Astrocyte (in vitro differentiated cells and primary cell): ENCODE measurements at places on chromosomes 1 and 21.

DNA sequence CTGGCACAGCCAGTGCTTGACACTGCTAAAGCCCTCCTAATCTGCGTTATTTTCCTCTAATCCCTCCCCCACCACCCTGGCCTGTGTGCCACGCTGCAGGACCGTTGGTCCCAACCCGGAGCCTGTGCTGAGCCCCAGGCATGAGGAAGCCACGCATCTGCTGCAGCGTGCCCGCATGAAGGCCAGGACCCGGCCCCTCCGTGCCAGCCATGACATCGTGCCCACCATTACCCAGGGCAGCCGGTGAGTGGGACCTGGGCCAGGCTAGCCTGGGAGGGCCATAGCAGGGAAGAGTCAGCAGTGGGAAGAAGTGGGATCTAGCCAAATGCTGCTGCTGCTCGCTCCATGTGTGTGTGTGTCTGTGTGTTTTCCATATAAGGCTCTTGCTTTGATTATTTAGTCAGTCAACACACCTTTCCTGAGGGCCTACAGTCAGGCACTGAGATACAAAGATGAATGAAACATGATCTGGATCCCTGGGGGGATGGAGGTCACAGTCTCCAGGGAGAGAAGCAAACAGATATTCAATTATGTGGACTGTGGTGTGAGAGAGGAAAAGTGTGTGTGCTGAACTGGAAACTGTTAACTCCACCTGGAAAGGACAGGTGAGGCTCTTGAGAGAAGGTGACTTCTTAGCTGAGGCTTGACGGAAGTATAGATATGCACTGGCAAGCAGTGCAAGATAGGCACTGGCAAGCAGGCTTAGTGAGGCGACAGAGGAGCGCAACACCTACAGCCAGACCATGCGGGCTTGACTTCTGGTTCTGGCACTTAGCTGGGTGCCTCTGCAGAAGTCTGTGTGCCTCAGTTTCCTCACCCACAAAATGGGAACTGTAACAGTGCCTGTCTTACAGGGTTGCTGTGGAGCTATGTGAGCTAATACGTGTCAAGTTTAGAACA is 15.9 kb downstream of the KIAA1614 start:
- DNase-seq, result no peak

DNA sequence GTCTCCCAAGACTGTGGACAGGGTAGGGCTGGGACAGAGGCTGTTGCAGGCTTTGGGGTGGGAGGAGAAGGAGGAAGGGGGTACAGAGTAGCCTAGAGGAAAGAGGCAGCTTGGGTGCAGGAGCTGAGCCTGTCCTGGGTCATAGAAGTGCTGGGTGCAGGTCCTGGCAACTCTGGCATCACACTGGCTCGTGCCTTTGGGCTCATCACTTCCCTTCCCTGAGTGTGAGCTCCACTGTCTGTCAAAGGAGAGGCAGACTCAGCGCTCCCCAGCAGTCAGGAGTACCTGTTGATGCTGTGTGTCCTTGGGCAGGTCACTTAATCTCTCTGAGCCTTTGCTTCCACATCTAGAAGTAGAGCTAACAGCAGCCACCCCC is 157.1 kb downstream of the PTPRU start:
- no peak for DNase-seq

GRCh38 chr1:19785660-19786059 is 14.1 kb downstream of the TMCO4 start:
- no peak for DNase-seq

- no peak for DNase-seq
Measured at GRCh38 chr1:165598676-165599059, 32.4 kb upstream of the MGST3 start.

- peak; percentile 14 for DNase-seq
Measured at GRCh38 chr1:23732363-23733224, 10.7 kb upstream of the ELOA start.

- no peak for DNase-seq
Measured at GRCh38 chr1:206933333-206933945, 11.7 kb upstream of the FCMR start.

DNA sequence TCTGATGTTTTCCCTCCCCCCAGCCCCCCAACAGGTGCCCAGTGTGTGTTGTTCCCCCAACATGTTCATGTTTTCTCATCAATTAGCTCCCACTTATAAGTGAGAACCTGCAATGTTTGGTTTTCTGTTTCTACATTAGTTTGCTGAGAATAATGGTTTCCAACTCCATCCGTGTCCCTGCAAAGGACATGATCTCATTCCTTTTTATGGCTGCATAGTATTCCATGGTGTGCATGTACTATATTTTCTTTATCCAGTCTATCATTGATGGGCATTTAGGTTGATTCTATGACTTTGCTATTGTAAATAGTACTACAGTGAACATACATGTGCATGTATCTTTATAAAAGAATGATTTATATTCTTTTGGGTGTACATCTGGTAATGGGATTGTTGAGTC is 24.6 kb downstream of the ZNF678 start:
- no peak for DNase-seq

DNA sequence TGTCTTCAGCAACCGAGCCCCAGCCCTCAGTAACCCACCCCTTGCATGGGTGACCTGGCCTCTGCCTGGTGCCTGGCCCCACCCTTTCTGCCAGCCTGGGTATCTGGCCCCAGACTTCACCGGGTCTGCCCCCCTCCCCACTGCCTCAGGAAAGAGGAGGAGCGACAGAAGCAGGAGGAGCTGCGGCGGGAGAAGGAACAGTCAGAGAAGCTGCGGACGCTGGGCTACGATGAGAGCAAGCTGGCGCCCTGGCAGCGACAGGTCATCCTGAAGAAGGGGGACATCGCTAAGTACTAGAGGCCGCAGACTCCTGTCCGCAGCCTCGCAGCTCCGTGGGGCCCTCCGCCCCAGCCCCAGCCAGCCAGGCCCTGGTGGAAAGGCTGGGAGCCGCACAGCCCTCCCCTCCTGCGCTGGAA is 6.1 kb downstream of the TNFRSF25 start:
- DNase-seq, result no peak

DNA sequence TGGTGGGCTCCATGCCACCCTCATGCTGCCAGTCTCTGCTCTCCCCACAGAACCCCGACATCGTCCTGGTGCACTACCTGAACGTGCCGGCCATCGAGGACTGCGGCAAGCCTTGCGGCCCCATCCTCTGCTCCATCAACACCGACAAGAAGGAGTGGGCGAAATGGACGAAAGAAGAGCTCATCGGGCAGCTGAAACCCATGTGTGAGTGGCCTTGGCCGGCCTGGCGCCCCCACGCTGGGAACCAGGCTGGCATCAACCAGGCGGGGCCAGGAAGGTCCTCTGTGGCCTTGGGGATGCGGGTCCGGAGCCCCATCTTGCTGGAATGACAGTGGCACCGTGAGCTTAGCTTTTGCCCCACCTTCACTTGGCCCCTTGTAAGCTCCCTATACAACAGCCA is 130.7 kb upstream of the VAMP3 start:
- DNase-seq, result no peak

- DNase-seq, result no peak
Measured at GRCh38 chr21:15255763-15256162, 191.0 kb upstream of the NRIP1 start.

DNA sequence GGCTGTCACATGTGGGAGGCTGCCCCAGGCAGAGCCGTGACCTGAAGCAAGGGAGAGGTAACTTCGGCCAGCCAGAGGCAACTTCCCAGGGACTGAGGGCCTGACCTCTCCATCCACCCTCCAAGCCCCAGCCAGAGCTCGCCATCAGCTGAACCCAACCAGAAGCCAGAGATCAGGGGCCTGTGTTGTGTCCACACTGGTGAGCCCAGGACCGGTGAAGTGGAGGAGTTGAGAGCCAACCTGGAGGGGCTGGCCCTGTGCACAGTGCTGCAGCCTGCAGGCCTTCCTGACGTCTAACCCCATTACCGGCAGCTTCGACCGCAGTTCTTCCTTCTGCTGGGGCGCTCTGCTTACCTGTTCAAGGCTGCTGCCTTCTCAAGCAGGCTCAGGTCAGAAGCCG is 19.6 kb upstream of the PDE9A start:
- DNase-seq, result no peak

GRCh38 chr1:9062846-9063245 is 6.6 kb downstream of the SLC2A5 start:
- no peak for DNase-seq

DNA sequence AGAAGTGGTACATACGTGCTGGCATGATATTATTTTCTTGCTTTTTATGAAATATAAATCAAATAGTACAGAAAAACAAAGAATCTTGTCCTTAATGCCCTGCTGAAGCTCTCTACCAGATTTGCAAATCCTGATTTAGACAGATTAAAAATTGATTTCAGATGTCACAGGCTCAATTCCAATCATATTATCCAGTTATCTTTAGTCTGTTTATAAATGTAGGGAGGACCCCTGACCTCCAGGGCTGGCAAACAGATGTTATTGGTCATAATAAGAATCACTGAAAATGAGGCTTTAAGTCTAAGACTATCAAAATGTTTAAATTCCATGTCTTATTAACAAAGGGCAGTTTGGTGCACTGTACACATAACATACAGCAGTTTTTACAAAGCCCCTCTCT is 62.1 kb downstream of the TP53BP2 start:
- DNase-seq, result no peak

- no peak for DNase-seq
Measured at GRCh38 chr1:203098914-203099520, 13.2 kb upstream of the MYOG start.

GRCh38 chr1:12001249-12001917 is 17.9 kb upstream of the MIIP start:
- DNase-seq, result no peak

GRCh38 chr1:93846206-93846991 is 32.6 kb downstream of the DNTTIP2 start:
- peak; percentile 65 for DNase-seq

DNA sequence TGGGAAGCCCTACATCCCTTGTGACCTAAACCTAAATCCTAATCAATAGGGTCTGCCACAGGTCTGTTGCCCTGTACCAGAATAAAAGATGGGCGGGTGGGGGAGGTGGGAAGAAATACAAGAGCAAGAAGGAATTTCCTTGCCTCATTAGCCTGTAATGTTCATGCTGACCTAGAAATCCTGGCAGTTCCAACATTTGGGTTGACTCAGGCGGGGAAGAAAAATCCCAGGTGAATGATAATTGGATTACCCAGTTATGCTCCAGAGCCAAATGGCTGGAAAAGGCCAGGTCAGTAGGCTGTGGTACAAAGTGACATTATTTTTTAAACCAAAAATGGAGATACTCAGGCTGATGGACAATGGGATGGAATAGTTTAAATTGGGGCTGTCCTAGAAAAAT is 27.3 kb upstream of the A3GALT2 start:
- peak; percentile 66 for DNase-seq

DNA sequence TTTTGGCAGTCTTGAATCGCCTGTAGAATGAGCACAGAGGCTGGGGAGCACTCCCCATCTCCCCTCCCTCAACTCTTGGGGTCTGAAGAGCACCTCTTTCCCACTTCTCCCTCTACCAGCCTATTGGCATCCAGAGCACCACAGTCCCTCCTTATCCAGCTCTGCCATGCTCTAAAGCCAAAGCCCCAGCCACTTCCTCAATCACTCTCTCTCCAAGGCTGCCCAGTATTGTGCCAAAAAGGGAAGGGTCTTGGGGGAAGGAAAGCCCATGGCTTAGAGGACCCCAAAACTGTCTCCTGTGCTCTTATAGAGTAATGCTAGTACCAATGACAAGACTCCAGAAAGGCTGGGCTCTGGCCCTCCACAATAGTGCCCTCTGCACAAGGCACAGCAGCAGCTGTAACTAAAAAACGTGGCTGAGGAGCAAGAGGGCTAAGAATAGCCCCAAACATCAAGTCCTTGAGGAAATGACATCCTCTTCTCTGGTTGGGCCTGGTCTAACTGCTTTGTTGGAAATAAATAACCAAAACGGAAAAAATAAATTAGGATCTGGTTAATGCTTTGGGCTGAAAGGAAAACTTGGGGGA is 28.4 kb downstream of the SLC27A3 start:
- DNase-seq, result no peak

DNA sequence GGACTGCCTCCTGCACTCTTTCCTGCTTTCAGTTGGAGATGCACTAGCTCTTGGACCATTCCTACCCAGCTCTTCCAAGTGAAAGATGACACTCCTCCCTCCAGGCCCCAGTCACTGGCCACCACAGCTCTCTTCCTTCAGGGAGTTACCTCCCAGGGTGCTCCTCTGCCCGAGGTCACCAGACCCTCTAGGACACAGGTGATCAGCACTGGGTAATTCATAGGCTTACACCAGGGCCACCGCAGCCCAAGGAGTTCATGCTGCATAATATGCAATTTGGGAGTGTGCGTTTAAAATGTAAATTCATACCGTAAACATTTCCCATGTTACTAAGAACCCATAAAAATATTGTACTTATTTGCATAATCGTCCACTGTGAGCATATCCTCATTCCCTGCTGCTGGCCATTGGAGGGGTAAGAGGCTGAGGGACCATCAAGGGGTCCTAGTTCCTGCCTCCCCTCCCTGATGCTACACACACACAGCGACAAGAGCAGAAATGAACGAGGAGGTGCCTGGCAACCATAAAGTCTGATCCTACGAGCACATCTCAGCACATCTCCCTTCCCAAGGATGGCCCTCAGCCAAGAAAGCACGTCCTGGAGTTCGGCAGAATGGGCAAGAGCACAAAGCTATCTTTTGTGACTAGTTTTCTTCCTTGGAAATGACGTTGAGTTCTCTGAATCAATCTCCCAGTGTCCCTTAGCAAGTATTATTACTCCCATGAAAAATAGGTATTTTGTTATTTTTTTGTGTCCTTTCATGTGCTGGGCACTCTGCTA is 222.9 kb upstream of the RAB4A start:
- no peak for DNase-seq

GRCh38 chr1:203096566-203096965 is 10.8 kb upstream of the MYOG start:
- no peak for DNase-seq

GRCh38 chr1:30657131-30658013 is 66.0 kb downstream of the MATN1 start:
- no peak for DNase-seq

- DNase-seq, result no peak
Measured at GRCh38 chr1:101051688-101052638, 26.4 kb upstream of the DPH5 start.

GRCh38 chr1:40703316-40703715 is 11.8 kb downstream of the NFYC start:
- DNase-seq, result peak; percentile 95

DNA sequence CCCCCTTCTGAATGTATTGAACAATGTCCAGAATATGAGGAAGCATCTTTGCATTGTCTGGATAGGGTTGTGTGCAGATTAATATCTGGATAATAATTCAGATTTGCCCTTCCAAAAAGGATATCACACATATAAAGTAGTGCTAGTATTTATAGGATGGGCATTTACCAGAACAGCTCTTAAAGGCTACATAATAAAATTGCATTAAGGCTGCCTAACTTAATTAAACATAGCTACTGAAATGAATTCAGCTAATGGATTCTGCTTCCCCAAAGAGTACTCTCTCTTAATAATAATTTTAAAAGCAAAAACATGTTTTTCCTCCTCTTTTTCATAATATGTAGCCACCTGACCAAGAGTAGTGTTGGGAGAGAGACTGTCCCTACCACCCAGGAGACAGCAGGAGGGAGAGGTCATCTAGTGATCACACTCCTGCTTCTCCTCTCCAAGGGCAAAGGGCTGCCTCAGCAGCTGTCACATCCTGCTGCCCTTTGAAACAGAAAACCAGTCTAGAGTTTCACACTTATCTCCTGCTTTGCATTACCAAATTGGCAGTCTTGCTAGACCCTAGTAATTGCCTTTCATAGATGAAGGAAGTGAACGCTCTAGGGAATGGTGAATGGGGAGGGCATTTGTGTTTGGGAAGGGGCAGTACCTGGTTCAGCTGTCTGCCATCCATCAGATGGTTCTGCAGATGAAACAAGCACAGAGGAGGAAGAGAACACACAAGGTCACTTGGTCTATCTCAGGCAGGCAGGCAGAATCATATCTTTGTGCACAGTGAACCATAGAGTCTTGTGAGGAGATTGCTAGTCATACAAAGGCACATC is 29.3 kb upstream of the DDAH1 start:
- no peak for DNase-seq
